Esophagus squamous epithelium (tissue), 5 donors: ENCODE measurements at places on chromosomes 7 and 10.

- no peak for DNase-seq
Measured at GRCh38 chr10:22649390-22649841, 65.0 kb downstream of the PIP4K2A start.

GRCh38 chr10:105952153-105952552 lies 1212.4 kb downstream of the SORCS1 start:
- DNase-seq: no peak

GRCh38 chr7:68306692-68307107 lies 1291.6 kb upstream of the AUTS2 start:
- no peak for DNase-seq

DNA sequence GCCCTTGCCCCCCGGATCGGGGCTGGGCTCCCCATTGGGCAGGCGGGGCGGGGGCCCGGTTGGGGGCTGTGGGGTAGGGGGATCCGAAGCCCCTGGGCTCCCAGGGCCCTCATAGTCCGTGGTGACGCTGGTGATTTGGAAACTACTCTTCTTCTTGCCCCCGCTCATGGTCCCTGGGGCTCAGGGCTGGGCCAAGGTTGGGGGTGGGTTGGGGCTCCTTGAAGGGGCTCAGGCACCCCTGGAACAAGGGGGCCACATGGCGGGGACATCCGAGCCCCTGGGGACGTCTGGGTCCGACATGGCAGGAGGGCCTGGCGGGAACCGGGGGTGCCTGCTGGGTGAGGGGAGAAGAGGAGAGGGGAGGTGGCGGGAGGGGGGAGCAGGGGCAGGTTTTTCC lies 1.1 kb downstream of the TSC22D4 start:
- no peak for DNase-seq
